ENCODE measurements at places on chromosomes 7 and 10. TPM values are rescaled to one million over a fixed set of nuclear protein-coding genes. Genes with fewer than 3 reads are reported as not detected.

DNAH11 gene
- 4.6 TPM for total RNA-seq

ADAM22 gene
- total RNA-seq = 0.67 TPM

C10orf95 gene
- total RNA-seq = not detected

XRCC2 gene
- total RNA-seq = 4.7 TPM

GPR26 gene
- total RNA-seq = not detected

TNS3 gene
- 34.6 TPM for total RNA-seq

MEST gene
- total RNA-seq = 1.0 TPM

RPEL1 gene
- total RNA-seq = not detected

Measured in mammary microvascular endothelial cell (primary cell).